SW 1271 (cell line): ENCODE measurements at places on chromosomes 4 and X.

DNA sequence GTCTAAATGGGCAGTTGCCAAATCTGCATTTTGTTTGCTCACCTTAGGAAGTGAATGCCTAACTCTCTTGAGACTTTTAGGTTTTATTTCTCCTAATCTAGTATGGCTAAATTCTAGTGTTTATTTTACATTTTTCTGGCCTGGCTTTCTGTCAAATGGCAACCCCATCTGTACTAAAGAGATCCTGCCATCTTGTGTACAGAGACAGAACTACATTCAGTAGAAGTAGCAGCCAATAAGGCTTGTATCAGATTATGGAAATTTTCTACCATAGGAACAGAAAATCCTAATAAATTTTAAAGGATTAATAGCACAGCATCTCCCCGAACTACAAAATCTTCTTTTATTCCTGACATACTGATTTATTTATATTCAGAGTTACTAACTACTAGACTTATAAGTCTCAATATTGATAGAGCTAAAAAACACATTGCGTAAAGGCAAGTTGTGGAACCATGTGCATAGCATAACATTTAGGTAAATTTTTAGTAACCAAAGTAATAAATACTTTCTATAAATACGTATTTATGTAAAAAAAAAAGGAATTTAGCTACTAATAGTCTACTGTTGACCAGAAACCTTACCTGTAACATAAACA is 45.5 kb downstream of the TMEM144 start:
- DNase-seq, result peak; percentile 18

DNA sequence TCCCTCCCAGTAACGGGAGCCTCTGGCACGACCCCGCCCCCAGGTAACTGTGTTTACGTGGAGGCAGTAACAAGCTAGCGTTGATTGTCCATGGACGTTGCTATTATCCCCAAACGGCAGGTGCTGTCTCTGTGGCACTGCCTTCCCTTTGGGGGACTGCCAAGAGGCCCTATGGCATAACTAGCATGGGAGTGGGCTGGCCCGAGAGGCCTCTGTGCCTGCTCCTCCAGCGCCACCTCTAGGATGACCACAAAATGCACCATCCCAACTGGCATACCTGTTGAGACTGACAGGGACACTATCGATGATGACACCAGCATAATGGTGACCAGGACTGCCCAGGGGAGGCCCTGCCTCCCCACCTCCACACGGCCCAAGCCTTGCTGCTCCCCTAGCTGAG is 1.5 kb downstream of the SRPK3 start:
- DNase-seq, result no peak

DNA sequence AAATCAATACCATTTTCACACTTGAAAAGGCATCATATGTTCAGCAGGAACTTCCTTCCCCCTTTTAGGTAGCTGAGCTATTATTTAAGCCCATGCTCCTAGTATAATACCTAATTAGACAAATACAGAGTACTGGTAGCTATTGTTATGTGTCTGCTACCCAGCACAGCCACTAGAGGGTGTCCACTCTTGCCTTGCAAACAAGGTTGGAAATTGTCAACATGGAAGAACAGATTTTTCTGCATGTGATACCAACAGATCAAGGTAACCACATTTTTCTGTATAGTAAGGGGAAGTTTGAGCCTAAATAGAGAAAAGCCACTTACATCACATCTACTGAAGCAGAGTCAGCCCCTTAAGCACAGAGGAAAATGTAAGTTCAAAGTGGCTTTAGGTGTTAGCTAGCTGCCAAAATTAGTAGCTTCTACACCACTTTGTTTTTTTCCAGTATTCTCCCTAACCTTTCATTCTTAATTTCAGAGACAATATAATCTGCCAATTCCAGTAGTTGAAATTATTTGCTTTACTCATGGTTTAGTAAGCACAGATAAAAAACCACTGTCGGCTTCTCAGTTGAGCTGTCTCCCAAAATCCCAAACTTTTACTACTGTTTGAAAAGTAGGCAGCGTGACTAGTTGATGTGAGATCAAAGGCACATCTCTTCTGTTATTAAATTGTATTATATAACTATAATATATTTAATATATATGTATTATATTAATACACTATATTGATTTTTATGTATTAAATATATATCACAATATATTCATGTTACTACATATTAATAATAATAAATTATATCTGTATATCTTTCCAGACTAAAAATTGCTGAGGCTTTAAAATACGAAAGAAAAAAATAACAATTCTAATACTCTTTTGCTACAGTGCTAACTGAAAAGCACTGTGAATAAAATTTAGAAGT is 38.2 kb downstream of the EDNRA start:
- no peak for DNase-seq

DNA sequence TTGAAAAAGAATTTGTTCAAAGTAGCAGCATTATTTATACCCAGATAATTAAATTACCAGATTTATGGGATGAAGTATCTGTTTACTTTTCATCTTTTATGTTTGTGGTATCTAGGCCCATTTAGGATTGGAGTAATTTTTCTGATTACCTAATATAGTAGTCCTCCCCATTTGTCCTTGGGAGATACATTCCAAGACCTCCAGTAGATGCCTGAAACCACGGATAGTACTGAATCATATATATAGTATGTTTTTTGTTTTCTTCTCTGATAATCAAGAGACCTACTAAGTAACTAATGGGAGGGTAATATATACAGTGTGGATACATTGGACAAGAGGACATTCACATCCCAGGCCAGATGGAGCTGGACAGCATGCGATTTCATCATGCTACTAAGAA is 30.7 kb upstream of the PTPN13 start:
- no peak for DNase-seq

DNA sequence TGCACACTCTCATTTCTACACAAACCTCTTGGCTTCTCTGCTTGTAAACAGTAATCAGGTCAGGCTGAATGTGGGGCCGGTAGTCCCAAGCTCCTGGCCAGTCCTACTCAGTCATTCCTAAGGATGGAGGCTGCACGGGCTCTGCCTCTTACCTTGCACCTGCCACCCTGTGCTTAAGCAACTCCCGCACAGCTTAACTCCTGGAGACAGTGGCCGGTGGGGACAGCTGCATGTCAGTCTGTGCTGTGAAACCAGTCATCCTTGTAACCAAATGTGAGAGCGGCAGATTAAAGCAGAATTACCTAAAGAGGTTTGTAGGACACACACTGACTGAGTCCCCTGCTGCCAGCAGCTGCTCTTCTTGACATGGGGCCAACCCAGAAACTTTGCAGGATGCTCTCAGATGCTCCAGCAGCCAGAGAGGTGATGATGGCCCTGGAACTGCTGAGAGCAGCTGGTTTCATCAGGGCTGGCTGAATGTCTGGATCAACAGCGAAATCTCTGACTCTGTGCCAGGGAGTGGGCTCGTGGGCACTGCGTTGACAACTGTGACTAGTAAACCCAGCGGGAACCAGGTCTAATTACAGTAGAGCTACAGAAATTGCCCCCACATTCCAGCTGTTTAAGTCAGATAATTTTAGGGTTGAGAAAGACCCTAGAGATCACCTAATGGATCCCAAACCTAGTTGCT is 123.7 kb downstream of the ANAPC4 start:
- no peak for DNase-seq
